Activated T-cell treated with anti-CD3 and anti-CD28 coated beads for 4 hours (primary cell): ENCODE measurements at places on chromosomes 11 and 22.

- no peak for DNase-seq
These were observed 96.2 kb downstream of the TSPAN18 start for GRCh38 chr11:44823006-44823405.

DNA sequence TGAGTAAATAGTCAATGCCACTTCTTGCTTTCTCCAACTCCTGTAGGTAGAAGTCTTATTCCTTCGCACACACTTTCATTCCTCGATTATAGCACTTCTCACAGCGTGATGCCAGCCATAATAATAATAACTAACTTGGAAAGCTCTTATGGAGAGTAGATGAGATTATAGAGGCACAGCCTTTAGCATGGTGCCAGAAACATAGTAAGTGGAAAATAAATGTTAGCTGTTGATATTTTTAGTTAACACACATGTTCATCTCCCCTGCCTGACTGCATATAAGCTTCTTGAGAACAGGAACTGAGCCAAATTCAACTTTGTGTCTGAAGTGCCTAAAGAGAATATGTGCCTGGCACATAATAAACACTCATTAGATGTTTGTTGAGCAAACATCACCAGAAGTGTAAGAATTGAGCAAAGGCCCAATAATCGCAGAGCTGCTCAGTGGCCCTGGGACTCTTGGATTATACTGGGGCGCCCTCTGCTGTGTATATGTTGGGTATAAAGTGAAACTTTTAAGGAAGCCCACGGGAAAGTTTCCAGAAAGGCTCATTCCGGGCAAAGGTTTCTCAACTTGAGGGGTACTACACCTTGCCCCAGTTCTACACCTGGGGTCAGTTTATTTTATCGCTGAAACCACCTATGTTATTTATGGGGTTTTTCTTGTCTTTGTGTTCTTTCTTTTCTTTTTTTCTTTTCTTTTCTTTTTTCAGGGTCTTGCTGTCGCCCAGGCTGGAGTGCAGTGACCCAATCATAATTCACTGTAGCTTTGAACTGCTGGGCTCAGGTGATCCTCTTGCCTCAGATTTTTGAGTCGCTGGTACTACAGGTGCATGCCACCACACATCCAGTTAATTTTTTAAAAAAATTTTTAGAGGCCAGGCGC is 22.3 kb downstream of the SLN start:
- DNase-seq: peak; percentile 44

DNA sequence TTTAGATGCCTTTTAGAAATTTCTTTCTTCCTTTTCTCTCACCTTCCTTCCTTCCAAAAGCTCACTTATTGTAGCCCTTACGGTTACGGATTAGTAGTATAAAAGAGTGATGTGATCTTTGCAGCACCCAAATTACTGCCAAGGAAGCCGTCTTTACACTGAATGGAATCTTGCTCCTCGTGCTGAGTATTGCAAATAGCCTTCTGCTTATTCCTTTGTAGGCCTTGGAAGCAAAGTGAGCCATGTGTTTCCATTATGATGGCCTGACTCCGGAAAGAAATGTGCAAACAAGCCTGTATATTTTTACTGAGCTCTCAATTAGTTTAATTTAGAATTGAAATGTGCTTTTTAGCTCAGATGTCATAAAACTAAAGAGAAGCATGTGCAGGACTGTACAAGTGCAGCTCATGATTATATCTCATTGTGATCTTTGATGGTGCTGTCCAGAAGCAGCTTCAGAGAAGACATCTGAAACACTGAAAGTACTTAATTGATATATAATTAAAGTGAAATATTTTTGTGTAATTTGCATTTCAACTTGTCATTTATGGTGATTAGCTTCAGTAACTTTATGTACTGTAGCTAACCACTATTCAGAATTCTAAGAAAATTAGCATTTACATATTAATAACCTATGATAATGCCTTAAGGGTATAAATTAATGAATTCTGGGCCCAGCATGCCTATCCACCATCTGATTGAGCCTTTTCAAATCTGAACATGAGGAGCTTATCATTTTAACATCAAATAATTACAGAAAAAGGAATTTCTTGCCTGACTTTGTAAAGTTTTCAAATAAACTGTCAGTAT is 129.3 kb downstream of the GRIA4 start:
- DNase-seq: no peak

DNA sequence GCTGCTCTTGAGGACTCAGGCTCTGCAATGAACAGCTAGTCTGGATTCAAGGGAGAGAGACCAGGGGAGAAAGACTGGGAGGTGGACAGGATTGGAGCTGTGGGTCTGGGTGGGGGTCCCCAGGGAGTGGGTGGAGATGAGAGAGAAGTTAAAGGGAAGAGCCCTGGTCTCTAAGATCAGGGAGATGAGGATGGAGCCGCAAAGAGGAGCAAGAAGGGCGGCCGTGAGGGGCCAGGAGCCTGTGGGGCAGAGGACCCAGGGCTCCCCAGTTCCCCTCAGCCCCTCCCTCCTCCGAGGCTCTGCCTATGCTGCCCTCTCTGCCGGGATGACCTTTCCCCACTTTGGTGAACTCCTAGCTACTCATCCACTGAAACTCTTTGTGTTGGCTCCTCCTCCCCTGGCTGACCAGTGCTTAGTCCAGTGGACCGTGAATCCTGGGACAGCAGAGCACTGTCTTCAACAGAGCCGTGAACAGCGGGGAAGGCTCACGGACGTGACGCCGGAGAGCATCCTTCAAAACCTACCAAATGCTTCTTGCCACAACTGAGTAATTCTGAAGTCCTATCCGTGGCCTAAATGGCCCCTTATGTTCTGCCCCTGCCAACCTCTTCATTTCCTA is 16.4 kb upstream of the RFPL3 start:
- no peak for DNase-seq

DNA sequence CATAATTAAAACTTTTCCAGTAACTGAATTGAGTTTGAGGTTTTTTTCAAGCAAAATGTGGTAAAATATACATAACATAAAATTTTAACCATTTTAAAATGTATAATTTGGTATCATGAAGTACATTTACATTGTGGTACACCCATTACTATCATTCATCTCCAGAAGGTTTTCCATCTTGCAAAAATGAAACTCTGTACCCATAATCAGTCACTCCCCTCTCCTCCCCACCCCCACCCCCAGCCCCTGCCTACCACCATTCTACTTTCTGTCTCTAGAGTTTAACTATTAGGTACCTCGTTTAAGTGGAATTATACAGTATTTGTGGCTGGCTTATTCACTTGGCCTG is 63.7 kb downstream of the MICAL2 start:
- no peak for DNase-seq

GRCh38 chr11:76698321-76699043 is 27.9 kb upstream of the LRRC32 start:
- no peak for DNase-seq

DNA sequence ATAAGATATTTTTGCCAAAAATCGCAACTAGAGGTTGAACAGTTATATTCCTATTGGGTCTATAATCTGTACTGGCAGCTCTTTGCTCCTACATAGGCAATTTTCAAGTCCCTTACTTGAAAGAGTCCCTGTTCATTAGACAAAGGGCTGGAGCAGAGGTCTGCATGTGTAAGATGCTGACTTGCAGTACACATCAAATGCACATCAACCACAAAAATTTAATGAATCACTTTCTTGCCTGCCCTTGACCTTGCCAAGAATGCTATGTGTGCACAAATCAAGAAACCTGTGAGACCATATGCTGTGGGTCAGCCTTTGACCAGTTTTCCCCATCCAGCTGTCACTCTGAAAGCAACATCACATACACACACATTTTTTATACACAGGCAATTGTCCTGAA is 661.5 kb downstream of the LRRC4C start:
- no peak for DNase-seq

DNA sequence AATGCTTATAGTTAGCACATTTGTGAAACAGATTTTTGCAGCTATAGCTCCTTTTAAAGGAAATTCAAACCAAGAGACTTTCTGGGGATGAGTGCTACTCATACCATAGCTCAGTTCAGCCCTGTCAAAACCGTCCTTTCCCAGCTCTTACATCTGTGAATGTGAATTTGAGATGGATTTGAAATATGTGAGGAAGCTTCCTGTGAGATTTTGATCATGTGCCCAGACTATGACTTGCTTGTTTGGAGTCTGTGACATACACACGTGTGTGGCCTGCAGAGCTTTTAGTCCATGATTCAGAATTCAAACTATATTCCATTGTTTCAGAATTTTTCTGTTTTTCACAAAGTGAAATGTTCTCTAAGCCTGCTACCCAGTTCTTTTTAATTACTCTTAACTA is 4.4 kb upstream of the MMP1 start:
- no peak for DNase-seq

- DNase-seq: no peak
These were observed 110.9 kb downstream of the KCNC1 start for GRCh38 chr11:17845431-17845881.

GRCh38 chr11:134545521-134545920 is 133.5 kb upstream of the B3GAT1 start:
- no peak for DNase-seq

- no peak for DNase-seq
These were observed 35.2 kb upstream of the RIC3 start for GRCh38 chr11:8204025-8204424.

- no peak for DNase-seq
These were observed 7.8 kb downstream of the KRTAP5-9 start for GRCh38 chr11:71556018-71556417.

GRCh38 chr22:29308791-29309262 is 2.4 kb downstream of the GAS2L1 start:
- no peak for DNase-seq

GRCh38 chr11:82682003-82682751 is 51.5 kb downstream of the FAM181B start:
- DNase-seq: no peak

DNA sequence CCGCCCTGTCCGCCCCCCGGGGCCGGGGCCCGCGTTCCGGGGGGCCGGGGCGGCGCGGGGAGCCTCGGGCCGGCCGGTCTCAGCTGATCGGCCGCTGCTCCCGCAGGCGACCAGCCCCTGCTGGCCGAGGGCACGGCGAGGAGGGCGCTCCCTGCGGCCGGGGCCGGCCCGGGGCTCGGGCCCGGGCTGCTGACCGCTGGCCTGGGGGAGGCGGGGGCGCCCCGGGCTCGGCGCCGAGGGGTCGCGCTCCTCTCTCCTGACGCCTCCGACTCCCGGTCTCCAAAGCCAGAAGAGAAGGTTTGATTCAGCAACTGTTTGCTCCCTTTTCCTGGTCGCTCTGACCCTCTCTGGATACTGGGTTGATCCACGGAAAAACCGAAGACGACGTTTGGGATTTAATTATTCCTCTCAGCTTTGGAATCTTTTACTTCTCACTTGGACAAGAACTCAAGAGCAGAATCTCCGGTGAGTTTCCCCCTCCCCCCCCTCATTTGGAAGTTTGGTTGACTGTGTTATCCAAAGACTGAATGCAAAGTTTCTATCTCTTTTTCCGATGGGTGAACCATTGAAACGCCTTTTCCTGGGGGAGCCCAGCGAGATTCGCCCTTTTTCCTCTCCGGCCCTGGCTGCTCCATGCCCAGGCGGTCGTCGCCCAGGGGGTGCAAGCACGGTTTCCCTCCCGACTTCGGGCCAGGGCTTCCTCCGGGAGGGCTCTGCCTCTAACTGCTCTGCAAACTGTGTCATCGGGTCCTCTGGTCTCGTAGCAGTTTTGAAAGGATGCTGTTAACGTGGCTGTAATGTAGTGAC is 725 bp downstream of the KDM2A start:
- DNase-seq: no peak

- DNase-seq: no peak
These were observed 7.0 kb downstream of the MAPK8IP2 start for GRCh38 chr22:50607659-50608020.

DNA sequence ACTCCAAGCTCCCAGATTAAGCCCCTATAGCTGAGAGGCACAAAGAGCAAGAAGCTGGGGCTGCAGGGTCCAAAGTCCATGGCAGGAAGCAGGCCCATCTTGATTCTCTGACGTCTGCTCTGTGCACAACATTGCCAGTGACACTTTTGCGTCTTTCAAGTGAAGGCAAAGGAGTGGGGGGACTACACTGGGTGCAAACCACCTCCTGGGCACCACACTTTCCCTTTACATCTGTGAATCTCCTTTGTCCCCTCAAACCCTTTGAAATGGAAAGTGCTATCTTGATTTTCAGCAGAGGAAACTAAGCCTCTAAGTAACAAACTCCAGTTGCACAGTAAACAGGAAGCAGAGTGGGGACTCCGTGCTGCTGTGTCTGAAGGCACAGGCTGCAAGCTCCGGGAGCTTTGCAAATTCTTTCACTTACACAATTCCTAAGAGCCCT is 428.0 kb downstream of the LARGE1 start:
- DNase-seq: no peak

GRCh38 chr11:33225371-33225770 is 31.8 kb upstream of the HIPK3 start:
- DNase-seq: no peak

DNA sequence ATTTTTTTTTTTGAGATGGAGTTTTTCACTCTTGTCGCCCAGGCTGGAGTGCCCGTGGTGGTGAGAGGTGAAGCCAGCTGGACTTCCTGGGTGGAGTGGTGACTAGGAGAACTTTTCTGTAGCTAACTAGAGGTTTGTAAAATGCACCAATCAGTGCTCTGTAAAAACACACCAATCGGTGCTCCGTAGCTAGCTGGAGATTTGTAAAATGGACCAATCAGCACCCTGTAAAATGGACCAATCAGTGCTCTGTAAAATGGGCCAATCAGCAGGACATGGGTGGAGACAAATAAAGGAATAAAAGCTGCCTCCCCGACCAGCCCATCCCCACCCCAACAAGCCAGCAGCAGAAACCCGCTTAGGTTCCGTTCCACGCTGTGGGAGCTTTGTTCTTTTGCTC is 4.4 kb upstream of the RAPSN start:
- DNase-seq: no peak

- DNase-seq: no peak
These were observed 91.8 kb downstream of the SWAP70 start for GRCh38 chr11:9755561-9756185.

DNA sequence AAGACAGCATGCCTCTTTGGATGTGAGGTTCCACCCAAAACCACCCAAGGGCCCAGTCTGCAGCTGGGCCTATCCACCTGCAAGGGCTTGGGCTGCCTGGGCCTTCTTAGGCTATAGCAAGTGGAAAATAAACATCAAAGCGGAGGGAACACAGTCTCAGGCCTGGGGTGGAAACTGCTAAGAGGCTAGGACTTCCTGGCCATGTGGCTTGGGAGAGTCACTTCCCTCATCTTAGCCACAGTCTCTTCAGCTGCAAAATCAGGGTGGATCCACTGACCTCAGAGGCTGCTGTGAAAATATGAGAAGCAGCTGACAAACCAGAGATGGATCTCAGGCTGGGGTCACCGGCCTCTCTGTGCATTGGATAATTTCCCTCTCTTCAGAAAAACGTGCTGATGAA is 30.6 kb upstream of the TFIP11 start:
- no peak for DNase-seq

GRCh38 chr22:39362271-39362670 is 12.5 kb downstream of the SYNGR1 start:
- no peak for DNase-seq
